Stimulated activated CD8-positive, alpha-beta memory T cell treated with anti-CD3 and anti-CD28 coated beads, Interleukin-2, amount 100 ng/mL, for 48 hours (primary cell): ENCODE measurements at places on chromosomes 3 and 15.

DNA sequence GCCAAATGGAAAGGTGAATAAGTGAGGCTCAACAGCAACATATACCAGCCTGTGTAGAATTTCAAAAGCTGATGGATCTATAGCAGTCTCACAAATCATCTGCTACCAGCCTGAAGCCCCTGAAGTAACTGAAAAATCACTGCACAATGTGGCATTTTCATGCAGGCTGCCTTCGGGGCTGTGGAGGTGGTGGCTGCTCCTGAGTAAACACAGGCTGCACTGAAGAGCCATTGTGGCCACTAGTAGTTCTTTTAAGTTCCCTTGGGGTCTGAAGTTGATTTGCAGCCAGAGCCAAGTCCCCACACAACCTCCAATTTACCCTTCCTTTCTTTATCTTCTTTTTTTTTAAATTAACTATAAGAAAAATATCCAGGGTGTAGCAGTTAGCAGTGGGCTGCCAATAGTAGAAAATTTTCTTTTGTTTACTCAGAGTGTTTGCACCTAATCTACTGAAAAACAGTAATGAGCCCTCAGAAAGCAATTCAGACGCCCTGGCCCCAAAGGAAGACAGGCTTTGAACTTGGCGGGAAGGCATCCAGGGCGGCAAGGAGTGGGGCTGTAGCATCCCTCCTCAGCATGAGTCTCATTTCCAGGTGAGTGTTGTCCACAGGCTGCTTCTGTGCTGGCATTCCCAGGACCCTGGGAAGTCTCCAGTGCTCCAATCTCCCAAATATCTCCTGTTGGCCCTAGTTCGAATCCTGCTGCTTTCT, 13.3 kb upstream of the SUSD5 start:
- DNase-seq: no peak

- no peak for DNase-seq
These were observed 245.1 kb downstream of the MAGI1 start for GRCh38 chr3:65793495-65794200.

DNA sequence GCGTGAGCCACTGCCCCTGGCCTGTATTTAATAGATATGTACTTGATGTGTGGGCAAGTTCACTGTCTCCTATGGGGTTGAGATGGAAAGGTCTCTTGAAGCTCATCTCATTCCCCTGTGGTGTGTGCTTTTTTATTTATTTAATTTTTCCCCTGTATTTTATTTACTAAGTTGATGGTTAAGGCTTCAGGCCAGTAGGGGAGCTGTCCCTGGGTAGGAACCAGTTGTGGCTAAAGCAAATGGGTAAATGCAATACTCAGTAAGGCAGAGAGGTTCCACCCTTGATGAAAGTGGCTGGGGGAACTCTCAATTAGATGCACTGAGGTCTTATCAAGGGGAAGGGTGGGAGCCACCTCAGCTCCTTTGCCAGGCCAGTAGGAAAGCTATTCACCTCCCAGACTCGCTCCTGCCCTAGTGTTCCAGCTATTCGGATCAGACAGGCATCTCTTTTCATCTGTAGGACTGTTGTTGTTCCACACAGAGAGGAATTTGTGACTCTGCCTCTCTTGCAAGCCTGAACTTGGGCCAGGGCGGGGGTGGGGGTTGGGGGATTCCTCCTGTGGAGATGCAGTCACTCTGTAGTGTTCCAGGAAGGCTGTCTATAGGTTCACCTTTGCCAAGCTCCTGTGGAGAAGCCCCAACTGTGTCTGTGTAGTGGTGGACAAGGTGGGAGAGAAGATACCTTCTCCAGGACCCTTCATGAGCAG, 26.1 kb downstream of the PCCB start:
- DNase-seq: no peak

- no peak for DNase-seq
These were observed 24.1 kb downstream of the RASGRP1 start for GRCh38 chr15:38540510-38540909.

DNA sequence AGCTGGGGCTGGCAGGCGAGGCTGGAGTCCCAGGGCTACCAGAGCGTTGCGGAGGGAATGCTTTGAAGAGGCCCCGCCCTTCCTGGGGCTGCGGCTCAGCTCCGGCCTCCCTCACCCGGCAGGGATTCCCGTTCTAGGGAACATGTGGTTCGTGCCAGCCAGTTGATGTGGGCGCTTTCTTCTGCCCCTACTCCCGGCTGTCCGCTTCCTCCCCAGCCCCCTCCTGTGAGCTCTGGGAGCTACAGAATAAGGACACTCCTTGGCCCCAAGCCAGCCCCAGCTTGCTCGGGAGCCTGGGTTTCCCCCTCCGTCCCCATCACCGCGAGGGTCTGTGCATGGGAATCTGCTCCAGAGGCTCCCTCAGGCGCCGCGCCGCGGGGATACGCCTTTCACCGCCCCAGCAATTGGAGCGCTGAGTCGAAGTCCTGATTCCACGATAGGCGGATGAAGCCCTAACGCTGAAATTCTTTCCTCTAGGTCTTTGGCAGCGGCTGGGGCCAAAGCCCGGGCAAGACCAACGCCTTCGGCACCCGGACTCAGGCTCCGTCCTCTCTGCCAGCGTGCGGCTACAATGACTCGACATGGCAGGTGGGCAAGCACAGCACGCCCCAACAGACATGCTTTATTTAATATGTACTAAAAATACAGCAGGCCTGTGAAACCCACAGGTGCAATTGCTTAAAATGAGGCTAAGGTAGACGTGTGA, 69.5 kb downstream of the KLF15 start:
- no peak for DNase-seq

GRCh38 chr3:104437131-104437750, 929.5 kb upstream of the ALCAM start:
- DNase-seq: no peak

DNA sequence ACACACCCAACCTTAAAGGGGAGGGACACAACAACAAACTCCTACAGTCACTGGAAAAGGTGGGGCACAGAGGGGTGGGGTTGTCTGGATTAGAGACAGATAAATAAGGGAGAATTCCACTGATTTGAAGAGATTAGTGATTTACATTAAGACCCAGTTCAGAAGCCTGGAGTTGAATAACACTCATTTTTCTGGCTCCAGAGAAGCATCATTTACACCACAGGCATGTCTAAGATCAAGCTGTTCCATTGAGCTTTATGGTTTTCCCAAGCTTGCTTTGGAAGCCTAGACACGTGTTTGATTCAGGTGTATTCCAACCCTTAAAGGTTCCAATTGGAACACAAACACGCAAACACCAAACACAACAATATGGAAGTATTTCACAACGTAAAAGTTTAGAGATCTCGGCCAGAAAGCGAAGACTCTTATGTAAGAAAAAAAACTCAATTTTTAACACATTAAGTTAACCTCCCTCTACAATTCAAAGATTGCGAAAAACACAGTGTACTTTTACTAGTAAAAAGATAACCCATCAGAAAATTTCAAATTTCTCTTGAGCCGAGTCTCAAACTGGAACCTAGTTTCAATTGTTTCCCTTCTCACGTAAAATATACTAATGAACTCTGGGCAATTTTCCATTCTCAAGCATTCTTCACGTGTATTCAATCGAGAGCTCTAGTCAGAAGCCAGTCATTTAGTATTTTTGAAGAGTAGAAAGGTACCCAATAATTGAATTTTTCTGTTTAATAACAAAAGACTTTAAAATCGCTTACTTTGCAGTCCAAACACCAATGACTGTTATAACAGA, 2.1 kb downstream of the TRA2B start:
- DNase-seq: no peak

- no peak for DNase-seq
These were observed 143.0 kb downstream of the RYR3 start for GRCh38 chr15:33453761-33454160.

GRCh38 chr3:99532246-99532645, 106.1 kb upstream of the COL8A1 start:
- DNase-seq: no peak

GRCh38 chr15:88221836-88222235, 34.7 kb downstream of the NTRK3 start:
- no peak for DNase-seq

GRCh38 chr3:38843898-38844297, 27.9 kb upstream of the SCN10A start:
- DNase-seq: no peak

- no peak for DNase-seq
These were observed 164.4 kb upstream of the TOPAZ1 start for GRCh38 chr3:44077267-44077666.

DNA sequence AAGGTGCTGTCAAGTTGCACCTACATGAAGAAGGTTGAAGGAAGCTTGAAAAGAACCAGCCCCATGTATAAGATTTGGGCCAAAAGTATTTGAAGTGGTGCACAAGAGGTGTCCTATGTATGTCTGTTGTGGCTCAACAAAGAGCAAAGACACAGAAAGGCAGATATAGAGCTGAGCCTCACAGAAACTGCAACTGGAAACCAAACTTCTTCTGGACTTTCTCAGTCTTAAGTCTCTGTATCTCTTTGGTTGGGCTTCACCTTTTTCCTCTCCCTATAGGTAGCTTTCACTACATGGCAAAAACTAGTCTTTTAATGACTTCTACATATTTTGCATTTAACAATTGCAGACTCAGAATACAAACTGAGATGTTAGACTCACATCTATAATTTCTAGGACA, 8.8 kb upstream of the CMC1 start:
- DNase-seq: no peak

- DNase-seq: no peak
These were observed 71.4 kb upstream of the RASGRF1 start for GRCh38 chr15:79161837-79162508.

DNA sequence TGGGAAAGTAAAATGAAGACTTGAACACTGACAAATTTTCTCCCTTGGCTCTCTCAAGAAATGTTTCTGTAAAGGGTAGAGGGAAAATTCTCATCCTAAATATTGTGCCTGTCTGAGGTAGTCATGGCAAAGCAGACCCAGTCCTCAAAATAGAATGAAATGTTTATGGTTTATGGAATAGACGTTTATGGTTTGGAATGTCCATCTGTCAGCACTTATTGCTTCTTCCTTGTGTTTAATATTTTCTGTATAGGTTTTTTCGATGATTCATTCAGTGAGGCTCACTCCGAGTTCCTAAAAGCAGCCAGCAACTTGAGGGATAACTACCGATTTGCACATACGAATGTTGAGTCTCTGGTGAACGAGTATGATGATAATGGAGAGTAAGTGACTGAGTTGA, 13.9 kb downstream of the ELL3 start:
- no peak for DNase-seq

DNA sequence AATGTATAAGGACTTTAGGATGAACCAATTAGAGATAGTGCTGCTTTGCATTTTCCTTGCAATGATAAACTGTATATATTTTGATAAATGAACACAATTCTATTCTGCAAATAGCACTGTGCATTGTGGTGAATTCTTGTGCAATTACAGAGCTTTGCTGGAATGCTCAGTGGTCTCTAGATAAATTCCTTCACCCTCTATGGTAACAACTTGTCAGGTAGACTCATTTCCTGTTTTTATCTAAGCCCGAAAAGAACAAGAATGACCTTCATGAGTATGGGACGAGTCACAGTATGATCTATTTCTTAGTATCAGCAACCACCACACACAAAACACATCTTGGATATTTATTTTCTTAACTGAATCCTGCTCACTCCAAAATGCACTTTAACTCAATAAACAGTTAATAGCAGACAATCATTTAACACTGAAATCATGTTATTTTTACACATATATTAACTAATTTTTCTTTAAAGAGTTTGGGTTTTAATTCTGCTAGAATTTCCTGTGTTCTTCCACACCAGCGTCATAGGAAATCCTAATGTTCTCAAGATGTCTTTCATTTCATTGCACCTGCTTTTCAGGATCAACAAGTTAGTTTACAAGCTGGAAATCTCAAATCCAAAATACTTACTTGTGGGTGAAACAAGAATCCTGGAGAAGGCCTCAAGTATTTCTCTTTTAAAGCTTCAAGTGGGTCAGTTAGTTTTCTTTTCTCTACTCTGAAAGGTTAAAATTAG, 551.2 kb downstream of the MECOM start:
- no peak for DNase-seq

GRCh38 chr15:99414755-99415731, 150.7 kb upstream of the MEF2A start:
- no peak for DNase-seq

GRCh38 chr3:150235799-150236198, 172.3 kb upstream of the TSC22D2 start:
- no peak for DNase-seq

DNA sequence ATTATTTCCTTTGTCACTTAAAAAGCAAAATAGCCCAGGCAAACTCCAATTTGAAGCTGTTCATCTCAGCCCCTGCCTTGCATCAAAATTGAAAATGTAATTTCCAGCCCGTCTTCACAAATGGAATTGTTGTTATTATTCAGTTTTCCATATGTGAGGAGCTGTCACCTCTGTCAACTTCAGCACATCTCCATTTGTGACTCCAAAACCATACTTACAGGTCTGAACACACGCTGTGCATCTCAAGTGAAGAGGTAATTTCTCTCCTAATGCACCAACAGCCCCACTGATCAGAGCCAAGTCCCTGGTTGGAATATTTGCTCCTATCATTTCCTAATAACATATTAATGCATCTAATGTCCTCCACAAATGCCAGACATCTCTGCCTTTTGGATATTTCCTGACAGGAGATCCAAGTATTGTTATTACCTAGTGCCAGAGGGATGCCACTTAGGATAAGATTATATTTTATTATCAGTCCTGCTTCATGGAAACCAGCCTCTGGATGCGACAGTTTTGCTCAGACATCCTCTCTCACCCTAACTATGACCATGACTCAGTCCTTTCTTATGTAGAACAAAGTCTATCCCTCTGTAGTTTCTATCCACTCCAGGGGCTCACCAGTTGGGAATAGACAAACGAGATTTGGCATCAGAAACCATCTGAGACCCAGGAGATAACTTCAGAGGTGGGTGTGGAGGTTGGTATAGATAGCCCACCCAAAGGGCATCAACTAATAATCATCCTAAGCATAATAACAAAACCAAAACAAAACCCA, 379.8 kb downstream of the VPS13C start:
- no peak for DNase-seq

DNA sequence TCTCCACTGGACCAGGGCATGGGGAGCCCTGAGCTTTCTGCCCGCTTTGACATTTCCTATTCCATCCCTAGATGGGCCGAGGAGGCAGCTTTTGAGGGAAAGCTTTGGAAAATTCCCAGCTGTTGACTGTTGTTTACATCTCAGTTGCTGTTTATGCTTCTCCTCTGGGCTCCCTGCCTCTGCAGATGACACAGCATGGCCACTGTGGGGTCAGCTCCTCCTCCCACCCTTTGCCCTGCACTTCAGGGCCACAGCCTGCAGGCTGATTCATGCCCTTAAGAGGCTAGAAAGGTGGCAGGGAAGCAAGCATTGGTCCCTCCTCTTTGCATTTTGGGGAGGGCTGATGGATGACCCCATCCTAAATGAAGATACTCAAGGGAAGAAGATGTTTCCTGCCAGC, 8.5 kb upstream of the CTXND1 start:
- DNase-seq: no peak

- no peak for DNase-seq
These were observed 148.1 kb upstream of the UMPS start for GRCh38 chr3:124582196-124582595.

GRCh38 chr3:13690636-13691035, 141.7 kb downstream of the FBLN2 start:
- DNase-seq: no peak

GRCh38 chr3:81910244-81910852, 148.9 kb upstream of the GBE1 start:
- no peak for DNase-seq

GRCh38 chr15:46901001-46901400, 816.3 kb upstream of the SEMA6D start:
- no peak for DNase-seq
